ENCODE measurements at places on chromosomes 2 and 18.

- DNase-seq: no peak
These were observed 62.0 kb downstream of the TPGS2 start for GRCh38 chr18:36766836-36767235.

DNA sequence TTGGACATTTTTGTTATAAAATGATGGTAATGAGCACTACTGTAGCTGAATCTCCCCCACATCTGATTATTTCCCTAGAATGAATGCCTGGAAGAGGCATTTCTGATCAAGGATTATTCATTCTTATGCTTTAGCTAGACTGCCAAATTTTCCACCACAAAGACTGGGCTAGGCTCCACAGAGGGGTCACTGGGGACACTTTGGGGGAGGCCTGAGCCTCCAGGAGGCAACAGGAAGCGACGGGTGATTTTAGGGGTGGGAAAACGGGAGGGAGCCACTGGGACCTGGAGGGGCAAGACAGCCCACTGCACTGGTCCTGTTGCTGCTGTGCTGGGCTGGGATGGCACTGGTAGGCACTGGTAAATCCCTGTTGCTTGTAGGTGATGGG, 2.4 kb upstream of the ASB1 start:
- DNase-seq: no peak

- no peak for DNase-seq
These were observed 13.0 kb upstream of the PROC start for GRCh38 chr2:127405255-127405610.

- DNase-seq: no peak
These were observed 1835.5 kb upstream of the LRRTM1 start for GRCh38 chr2:82139979-82140611.

DNA sequence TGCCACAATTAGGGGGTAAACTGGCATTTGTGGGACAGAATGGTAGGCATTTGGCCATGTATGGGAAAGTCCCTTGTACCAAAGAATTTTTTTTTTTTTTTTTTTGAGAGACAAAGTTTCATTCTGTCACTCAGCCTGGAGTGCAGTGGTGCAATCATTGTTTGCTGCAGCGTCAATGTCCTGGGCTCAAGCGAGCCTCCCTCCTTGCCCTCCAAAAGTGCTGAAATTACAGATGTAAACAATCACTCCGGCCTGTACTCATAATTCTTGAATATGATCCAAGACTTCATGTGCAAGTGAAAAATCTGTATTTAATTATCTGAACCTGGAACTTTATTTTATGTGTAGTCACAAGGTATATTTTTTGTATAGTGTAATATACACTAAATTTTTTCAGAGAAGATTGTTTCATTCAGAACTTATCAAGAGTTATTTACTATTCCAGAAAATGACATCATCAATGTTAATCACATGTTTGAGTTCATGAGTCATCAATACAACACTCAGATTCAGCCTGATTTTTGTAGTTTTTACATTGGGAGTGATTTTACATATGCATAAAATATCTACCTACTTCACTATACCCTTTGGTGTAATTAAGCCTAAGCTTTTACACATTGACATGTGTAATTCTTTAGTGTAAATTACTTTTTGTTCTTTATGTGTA, 138.7 kb upstream of the L3MBTL4 start:
- DNase-seq: no peak

DNA sequence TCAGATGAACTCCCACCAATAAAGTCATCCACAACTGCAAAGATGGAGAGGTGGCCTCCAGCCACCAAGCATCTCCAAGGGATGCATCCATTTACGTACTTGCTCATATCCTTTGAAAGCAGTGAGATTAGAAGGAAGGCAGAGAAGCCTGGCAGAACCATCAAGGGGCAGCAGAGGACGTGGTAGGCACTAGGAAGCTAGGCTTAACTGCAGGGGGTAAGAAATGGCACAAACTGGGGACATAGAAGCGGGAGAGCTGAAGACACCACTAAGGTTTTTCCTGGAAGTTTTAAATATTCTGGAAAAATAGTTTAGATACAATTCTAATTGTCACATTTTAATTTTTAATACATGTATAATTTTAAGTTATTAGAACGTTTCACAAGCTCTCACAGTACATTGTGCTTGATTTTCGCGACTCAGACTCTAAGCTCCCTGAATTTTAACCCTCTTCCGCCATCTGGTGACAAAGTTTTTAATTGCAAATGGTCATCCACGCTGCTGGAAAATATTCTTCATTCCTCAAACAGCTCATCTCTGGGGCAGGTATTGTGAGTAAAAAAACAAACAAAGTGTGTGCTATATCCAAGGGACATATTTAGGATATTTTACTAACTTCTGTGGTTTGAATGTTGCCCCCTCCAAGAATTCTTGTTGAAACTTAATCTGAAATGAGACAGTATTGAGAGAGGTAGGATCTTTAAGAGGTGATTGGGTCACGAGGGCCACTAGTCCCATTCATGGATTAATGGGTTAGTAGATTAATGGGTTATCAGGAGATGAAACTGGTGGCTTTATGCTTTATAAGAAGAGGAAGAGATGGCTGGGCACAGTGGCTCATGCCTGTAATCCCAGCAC, 1.6 kb upstream of the PSTPIP2 start:
- DNase-seq: peak; percentile 79

DNA sequence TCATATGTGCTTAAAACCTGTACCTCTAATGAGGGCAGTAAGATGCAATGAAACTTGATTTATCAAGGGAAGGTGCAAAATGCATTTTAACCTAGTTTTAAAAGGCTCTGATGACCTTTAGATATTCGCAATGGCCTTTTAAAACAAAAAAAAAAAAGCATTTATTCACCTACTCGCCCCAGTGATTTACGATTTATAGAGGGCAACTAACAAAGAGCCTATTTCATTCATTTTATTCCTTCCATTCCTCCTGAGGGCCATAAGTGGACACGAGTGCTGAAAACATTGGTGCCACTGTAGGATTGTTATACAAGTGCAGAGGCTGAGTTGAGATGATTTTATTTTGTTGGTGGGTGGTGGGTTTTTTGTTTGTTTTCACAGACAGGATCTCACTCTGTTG, 48.1 kb downstream of the RNF152 start:
- DNase-seq: no peak

GRCh38 chr2:1740716-1741589, 3.4 kb downstream of the PXDN start:
- DNase-seq: no peak

- no peak for DNase-seq
These were observed 16.0 kb upstream of the CATIP start for GRCh38 chr2:218340656-218341055.

DNA sequence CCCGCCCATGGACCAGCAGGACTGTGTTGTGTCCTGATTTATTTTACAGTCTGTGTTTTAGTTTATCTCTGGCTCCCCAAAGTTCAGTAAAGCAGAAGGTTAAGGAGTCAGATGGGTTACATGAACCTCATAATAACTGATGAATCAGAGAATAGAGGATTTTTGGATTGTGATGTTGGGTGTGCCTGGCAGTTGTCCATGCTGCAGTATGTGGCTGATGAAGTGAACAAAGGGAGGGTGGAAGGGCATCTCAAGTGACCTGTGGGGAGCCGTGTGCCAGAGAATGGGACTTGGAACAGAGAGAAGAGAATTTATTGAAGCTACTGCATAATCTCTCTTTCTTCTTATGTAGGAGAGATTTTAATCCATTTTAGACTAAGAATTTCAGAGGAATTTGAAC, 145.5 kb downstream of the MAP4K4 start:
- no peak for DNase-seq

- peak; percentile 81 for DNase-seq
These were observed 68.4 kb upstream of the CDCA7 start for GRCh38 chr2:173286153-173286809.

DNA sequence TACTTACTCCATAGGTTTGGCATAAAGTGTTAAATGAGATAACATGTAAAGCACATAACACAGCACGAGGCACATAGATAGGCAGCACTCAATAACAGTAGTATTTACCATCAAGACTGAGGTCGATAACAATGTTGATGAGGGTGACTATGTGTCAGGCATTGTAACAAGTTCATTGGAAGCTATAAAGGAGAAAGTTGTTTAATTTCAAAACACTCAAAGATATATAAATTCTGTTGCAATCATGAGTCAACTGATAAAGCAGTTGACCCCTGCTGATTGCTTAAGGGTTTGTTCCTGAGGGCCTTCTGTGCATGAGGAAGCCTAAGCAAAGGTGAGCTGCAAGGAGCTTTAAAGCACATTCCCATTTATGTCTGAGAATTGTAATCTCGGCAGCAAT, 760.5 kb downstream of the SATB2 start:
- no peak for DNase-seq

DNA sequence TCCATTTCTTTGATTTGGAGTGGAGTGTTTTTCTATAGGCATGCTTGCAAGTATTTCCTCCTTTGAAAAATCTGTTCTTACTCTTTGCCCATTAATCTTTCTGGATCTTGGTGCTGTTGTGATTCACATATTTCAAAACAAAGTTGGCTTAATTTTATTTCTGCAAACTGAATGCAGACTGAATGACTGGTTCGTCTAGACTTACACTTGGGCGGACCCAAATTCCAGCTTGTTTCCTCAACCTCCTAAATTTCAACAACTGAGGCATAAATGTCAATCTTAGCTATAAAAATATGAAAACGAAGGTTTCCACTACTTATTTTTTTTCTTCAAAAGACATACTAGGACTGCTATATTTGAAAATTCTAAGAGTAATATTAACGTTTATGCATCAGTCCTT, 59.0 kb downstream of the ANKRD44 start:
- no peak for DNase-seq

DNA sequence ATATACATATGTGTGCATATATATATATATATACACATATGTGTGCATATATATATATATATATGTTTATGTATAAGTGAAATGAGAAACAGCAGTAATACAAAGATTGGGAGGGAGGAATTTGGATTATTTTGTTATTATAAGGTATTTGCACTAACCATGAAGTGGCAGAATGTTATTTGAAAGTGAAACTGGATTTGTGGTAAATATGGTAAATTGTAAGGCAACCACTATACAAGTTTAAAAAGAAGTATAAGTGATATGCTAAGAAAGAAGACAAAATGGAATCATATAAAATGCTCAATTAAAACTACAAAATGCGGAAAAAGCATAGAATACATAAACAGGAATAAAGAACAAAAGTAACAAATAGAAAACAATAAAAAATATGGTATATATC, 37.5 kb downstream of the FBXO15 start:
- DNase-seq: no peak

DNA sequence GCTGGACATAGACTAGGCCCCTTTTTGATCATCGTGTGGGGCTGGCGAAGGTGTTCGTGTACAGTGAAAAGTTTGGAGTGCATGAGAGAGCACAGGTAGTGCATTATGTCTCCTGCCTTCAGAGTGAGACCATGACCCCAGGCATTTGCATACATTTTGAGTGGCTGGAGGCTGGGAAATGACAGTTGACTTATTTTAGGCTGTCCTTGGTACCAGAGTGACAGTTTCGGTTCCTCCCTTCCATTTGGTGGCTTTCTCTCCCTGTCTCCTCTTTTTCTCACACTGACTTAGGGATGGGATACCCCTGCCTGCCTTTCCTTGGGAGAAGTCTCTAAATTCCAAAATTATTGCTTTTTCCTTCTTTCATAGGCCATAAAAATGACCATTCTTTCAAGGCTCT, 20.1 kb downstream of the SERPINB12 start:
- DNase-seq: no peak

DNA sequence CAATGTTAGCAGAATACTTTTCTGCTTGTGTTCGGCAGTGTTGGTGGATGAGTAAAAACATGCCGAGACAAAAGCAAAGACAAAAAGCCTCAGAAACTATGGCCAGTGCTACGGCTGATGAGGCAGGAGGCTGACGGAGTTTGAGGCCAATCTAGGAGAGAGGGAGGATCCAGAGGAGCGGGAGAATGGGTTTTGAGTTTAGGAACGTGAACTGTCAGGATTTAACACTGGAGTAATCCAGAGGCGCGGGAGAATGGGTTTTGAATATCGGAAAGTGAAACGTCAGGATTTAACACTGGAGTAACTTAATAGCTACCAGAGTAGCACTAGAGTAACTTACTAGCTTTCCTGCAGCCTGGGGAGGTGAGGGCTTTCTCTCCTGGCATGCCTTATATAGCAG, 37.4 kb downstream of the LYPD6B start:
- no peak for DNase-seq

DNA sequence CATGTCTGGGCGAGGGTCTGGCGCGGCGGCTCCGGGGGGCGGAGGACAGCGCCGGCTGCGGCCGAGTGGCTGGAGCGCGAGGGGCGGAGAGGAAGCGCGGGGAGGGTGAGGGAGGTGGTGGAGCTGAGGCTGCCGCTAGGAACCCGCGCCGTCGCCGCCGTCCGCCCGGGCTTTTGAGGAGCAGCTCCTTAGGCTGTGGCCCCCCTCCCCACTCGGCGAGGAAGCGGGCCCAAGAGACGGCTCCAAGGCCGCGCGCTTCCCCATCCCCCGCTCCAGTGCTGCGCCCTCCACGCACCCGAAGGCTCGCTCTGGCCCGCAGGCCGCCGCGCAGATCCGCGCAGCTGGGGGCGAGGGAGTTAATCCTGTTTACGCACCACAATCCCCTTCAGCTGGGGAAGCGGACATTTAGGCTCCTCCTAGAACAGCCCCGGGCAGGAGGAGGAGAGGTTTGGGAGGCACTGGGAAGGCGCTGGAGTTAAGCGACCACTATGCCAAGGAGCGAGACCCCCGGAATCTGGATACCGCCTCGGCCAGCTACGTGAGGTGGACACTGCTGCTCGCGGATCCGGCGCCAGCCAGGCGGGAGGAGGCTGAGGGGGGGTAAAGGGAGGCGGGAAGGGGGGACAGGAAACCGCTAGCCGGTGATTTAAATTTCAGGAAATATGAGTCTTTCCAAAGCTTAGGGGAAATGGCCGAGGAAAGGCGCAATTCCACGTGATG, at the start of gene CNRIP1:
TSS of gene CNRIP1 (minus strand) at position 552 of the 720 bp plus-strand sequence. CDS start at position 3, 549 bp downstream.
- no peak for DNase-seq

- DNase-seq: peak; percentile 36
These were observed 787 bp downstream of the SOCS6 start for GRCh38 chr18:70289351-70290312.

DNA sequence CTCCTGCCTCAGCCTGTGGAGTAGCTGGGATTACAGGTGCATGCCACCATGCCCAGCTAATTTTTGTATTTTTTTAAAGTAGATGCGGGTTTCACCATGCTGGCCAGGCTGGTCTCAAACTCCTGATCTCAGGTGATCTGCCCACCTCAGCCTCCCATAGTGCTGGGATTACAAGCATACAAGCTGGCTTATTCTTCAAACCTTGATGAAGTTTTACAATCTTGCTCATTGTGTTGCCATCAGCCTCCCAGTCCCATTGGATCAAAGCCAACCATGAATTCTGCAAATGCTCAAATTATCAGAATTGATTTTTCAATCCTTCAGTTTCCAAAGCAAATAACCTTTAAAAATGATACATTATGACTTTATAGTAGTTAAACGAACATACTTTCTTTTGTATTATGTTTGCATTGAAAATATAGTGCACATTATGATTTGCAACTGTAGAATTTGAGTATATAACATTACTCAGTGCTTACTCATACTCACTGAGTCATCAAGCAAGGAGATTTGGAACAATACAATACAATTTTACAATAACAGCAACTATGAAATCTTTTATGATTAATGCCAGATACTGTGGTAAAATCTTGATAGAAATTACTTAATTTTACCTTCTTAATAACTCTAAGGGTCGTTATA, 1491.9 kb upstream of the CELF4 start:
- no peak for DNase-seq

Measured in activated CD4-positive, alpha-beta T cell treated with anti-CD3 and anti-CD28 coated beads, Interleukin-2, Interleukin-6, amounts not matched to agents 100 ng/mL and 50 ng/mL, durations not matched to agents 16 hours and 8 hours (primary cell).